Foreskin keratinocyte (primary cell): ENCODE measurements at places on chromosomes 2 and 18. TPM values are rescaled to one million over a fixed set of nuclear protein-coding genes. Genes with fewer than 3 reads are reported as not detected.

Gene AQP12A
- total RNA-seq = not detected in 2 replicates

Gene SERTAD2
- total RNA-seq = 17.1 and 18.4 TPM in 2 replicates

Gene STAM2
- 18.8 and 19.5 TPM in 2 replicates for total RNA-seq

Gene SAG
- total RNA-seq = not detected in 2 replicates

Gene PXDN
- 91.4 and 96.5 TPM in 2 replicates for total RNA-seq

Gene DPP4
- total RNA-seq = 0.99 and 2.8 TPM in 2 replicates

Gene AAMP
- total RNA-seq = 101 and 108 TPM in 2 replicates

Gene CLEC4F
- total RNA-seq = not detected in 2 replicates

Gene IL36G
- total RNA-seq = 0.32 and 0.85 TPM in 2 replicates

Gene ANKRD30BL
- not detected in 2 replicates for total RNA-seq

Gene THUMPD2
- total RNA-seq = 11.7 and 12.9 TPM in 2 replicates

Gene SULT1C4
- not detected in 2 replicates for total RNA-seq

Gene HOXD13
- total RNA-seq = not detected in 2 replicates

Gene EFR3B
- total RNA-seq = 0.21 and 0.58 TPM in 2 replicates

Gene PRLH
- total RNA-seq = not detected in 2 replicates

Gene NEURL3
- not detected in 2 replicates for total RNA-seq

Gene OTOS
- not detected in 2 replicates for total RNA-seq

Gene GREB1L
- 2.7 and 5.3 TPM in 2 replicates for total RNA-seq

Gene CNRIP1
- total RNA-seq = 0.11 TPM in 1 of 2 replicates, not detected in the other

Gene CD8B2
- not detected in 2 replicates for total RNA-seq

Gene MOB4
- 41.2 and 41.8 TPM in 2 replicates for total RNA-seq

Gene CLIP4
- total RNA-seq = 28.2 and 36.5 TPM in 2 replicates

Gene RAD51AP2
- total RNA-seq = 0.04 and 0.10 TPM in 2 replicates

Gene MARCHF4
- 13.2 and 16.7 TPM in 2 replicates for total RNA-seq

Gene SCN2A
- 0.35 and 0.78 TPM in 2 replicates for total RNA-seq

Gene NOSTRIN
- not detected in 2 replicates for total RNA-seq

Gene SPP2
- total RNA-seq = not detected in 2 replicates

Gene HTR2B
- total RNA-seq = not detected in 2 replicates

Gene PLCL1
- not detected in 2 replicates for total RNA-seq

Gene FAM110C
- total RNA-seq = 10.6 and 11.9 TPM in 2 replicates

Gene CAPN14
- 0.31 and 0.35 TPM in 2 replicates for total RNA-seq

Gene LRP2
- not detected in 2 replicates for total RNA-seq

Gene SP140L
- 10.7 and 11.7 TPM in 2 replicates for total RNA-seq

Gene LRATD1
- total RNA-seq = 8.0 and 9.5 TPM in 2 replicates

Gene CHRNG
- not detected in 2 replicates for total RNA-seq
